Activated CD4-positive, alpha-beta T cell treated with anti-CD3 and anti-CD28 coated beads, Interleukin-2, amount 50 U/mL, for 24 hours (primary cell): ENCODE measurements at places on chromosomes 13 and 19.

GRCh38 chr13:32124743-32125142 lies 93.2 kb downstream of the FRY start:
- no peak for DNase-seq

DNA sequence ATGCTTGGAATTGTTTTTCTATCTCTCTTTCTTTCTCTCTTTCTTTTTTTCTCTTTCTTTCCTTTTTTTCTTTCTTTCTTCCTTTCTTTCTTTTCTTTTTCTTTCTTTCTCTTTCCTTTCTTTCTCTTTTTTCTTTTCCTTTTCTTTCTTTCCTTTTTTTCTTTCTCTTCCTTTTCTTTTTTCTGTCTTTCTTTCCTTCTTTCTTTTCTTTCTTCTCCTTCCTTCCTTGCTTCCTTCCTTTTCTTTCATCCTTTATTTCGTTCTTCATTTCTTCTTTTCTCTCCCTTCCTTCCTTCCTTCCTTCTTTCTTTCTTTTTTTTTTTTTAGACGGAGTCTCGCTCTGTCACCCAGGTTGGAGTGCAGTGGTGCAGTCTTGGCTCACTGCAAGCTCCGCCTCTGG lies 1.9 kb upstream of the MEX3D start:
- DNase-seq: no peak

DNA sequence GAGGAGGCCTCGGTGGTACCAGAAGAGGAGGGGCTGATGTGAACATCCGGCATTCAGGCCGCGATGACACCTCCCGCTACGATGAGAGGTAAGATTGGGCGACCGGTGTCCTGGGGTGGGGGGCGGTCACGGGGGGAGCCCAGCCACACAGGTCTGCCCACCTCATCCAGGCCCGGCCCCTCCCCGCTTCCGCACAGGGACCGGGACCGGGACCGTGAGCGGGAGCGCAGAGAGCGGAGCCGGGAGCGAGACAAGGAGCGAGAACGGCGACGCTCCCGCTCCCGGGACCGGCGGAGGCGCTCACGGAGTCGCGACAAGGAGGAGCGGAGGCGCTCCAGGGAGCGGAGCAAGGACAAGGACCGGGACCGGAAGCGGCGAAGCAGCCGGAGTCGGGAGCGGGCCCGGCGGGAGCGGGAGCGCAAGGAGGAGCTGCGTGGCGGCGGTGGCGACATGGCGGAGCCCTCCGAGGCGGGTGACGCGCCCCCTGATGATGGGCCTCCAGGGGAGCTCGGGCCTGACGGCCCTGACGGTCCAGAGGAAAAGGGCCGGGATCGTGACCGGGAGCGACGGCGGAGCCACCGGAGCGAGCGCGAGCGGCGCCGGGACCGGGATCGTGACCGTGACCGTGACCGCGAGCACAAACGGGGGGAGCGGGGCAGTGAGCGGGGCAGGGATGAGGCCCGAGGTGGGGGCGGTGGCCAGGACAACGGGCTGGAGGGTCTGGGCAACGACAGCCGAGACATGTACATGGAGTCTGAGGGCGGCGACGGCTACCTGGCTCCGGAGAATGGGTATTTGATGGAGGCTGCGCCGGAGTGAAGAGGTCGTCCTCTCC lies 6.3 kb upstream of the LIN7B start:
- no peak for DNase-seq

GRCh38 chr13:40120781-40121180 lies 465.3 kb downstream of the COG6 start:
- DNase-seq: no peak

DNA sequence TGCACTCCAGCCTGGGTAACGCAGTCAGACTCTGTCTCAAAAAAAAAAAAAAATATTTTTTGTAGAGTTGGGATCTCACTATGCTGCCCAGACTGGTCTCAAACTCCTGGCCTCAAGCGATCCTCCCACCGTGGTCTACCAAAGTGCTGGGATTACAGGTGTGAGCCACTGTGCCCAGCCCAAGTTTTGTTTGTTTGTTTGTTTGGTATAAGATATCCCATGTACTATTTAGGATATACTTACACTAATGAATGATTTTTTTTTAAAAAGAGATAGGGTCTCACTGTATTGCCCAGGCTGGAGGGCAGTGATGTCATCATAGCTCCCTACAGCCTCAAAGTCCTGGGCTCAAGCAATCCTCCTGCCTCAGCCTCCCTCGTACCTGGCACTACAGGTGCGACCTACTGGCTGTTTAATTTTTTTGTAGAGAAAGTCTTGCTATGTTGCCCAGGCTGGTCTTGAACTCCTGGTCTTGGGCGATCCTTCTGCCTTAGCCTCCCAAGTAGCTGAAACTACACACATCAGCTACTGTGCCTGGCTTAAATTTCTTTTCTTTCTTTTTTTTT lies 24.0 kb downstream of the TLE6 start:
- no peak for DNase-seq

DNA sequence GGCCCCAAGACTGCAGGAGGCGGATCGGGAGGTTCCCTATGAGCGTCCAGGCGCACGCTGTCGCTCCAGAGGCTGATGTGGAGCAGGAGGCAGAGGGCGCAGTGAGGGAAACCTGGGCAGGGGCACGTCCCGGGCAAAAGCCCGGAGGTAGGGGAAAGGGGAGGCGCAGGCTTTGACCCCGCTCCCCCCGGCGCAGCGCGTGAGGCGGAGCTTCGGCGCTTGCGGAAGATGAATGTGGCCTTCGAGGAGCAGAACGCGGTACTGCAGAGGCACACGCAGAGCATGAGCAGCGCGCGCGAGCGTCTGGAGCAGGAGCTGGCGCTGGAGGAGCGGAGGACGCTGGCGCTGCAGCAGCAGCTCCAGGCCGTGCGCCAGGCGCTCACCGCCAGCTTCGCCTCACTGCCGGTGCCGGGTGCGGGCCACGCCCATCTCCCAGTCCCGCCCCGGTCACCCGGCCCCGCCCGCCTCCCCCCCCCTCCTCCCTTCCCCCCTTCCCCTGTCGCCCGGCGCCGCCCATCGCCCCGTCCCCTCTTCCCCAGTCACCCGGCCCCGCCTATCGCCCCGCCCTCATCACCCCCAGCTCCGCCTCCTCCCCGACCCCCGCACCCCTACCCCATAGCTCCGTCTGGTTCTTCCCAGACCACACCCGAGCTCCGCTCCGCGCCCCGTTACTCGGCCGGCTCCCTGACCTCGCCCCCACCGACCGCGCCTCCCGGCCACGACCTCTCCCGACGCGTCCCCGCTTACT lies 4.1 kb downstream of the HMG20B start:
- DNase-seq: no peak

DNA sequence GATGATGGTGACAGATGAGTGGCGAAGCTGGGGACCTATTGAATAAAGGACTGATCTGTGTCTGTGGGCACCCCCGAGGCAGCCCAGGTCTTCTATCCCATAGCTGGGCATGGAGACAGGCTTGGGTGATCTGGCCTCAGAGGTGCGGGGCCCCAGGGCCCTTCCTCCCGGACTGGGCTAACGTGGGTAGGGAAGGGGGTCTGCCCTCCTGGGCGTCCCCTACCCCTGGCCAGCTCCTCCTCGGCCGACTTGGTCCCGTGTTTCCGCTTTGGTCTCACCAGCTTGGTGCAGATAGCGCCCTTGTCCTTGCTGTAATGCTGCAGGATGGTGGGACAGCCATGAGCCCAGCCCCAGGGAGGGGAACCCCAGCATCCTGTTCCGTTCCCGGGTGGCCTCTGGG lies 3.3 kb downstream of the MATK start:
- no peak for DNase-seq

- no peak for DNase-seq
Measured at GRCh38 chr13:79502859-79503468, 22.0 kb downstream of the NDFIP2 start.

GRCh38 chr13:41520016-41520659 lies 62.8 kb downstream of the RGCC start:
- no peak for DNase-seq

GRCh38 chr13:77056382-77056781 lies 29.4 kb upstream of the FBXL3 start:
- no peak for DNase-seq

- peak; percentile 43 for DNase-seq
Measured at GRCh38 chr19:7705387-7706187, 3.7 kb upstream of the FCER2 start.

DNA sequence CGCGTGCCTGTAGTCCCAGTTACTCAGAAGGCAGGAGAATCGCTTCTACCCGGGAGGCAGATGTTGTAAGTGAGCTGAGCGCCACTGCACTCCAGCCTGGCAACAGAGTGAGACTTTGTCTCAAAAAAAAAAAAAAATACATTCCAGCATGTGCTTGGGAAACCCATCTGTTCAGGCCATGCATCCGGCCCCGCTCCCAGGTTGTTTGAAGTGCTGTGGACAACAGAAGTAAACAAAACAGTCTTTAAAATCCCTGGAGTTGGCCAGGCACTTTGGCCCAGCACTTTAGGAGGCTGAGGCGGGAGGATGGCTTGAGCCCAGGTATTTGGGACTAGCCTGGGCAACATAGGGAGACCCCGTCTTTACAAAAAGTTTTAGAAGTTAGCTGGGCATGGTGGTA lies 3.2 kb upstream of the PTPRS start:
- DNase-seq: no peak

DNA sequence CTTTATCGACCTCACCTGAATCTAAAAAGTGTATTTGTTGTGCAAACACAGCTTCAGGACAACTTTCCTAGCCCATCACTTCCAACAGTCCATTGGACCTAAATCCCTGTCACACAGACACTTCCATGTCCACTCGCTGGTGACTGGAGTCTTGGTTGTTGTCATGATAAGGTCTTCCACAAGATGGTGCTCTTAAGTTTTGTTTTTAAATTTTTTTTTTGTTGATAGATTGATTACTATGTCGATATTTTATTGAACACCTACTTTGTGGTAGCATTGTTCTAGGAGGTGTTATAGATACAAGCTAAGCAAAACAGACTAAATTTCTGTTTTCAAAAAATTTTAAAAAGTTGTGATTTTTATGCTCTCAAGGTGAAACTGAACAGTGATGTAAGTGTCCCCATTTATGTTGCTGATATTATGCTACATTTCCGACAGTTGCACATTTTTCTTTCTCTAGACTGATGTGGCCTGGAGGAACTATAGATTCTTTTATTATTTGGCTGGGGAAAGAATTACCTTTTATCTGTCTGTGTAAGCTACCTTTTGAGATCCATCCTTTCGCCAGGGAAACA lies 8.1 kb upstream of the ERICH6B start:
- no peak for DNase-seq

GRCh38 chr19:31258211-31259052 lies 90.8 kb downstream of the TSHZ3 start:
- DNase-seq: no peak

GRCh38 chr13:30748717-30749116 lies 13.4 kb downstream of the ALOX5AP start:
- no peak for DNase-seq

GRCh38 chr13:108276060-108276459 lies 6.5 kb downstream of the TNFSF13B start:
- no peak for DNase-seq

DNA sequence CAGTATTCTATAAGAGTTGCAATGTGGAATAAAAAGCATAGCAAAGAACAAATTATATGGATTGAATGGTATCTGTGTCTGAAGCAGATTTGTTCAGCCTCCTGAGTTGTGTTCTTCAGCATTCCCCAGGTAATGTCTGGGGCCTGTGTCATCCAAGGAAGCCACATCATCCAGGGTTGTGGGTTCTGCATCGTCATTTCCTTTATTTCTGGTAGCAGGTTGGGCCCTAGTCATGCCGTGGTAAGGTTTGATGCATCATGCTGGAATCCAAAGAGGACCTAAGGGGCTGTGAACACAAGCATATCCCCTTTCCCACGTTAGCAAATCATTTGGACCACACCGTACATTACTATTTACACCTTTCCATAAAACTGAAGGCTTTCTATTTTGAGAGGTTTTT lies 131.0 kb upstream of the ZNF91 start:
- no peak for DNase-seq

DNA sequence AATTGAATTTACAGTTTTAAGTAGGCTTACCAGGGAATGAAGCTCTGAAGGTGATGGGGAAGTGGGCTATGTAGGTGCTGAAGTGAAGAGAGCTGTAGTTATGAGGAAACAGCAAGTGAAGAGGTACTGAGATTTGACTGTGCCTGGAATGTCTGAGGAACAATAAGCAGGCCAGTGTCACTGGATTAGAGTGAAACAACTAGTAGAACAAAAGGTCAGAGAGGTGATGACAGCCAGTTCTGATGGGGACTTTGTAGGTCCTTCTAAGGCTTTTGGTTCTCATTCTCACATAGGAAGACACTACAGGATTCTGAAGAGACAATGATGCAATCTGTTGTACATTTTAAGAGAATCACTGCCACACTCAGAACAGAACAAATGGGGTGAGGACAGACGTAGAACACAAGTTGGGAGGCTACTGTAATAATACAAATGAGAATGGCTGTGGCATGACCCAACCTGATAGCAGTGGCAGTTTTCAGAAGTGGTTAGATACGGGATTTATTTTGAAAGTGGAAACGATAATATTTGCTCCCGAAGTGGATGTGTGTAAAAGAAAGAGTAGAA lies 130.8 kb downstream of the MYCBP2 start:
- no peak for DNase-seq

- no peak for DNase-seq
Measured at GRCh38 chr13:40271931-40272775, 394.3 kb downstream of the FOXO1 start.

- no peak for DNase-seq
Measured at GRCh38 chr13:36796052-36796451, 23.0 kb upstream of the RFXAP start.

- no peak for DNase-seq
Measured at GRCh38 chr13:111491021-111491420, 170.6 kb downstream of the TEX29 start.

- DNase-seq: no peak
Measured at GRCh38 chr13:111184458-111185401, 69.6 kb downstream of the ARHGEF7 start.

DNA sequence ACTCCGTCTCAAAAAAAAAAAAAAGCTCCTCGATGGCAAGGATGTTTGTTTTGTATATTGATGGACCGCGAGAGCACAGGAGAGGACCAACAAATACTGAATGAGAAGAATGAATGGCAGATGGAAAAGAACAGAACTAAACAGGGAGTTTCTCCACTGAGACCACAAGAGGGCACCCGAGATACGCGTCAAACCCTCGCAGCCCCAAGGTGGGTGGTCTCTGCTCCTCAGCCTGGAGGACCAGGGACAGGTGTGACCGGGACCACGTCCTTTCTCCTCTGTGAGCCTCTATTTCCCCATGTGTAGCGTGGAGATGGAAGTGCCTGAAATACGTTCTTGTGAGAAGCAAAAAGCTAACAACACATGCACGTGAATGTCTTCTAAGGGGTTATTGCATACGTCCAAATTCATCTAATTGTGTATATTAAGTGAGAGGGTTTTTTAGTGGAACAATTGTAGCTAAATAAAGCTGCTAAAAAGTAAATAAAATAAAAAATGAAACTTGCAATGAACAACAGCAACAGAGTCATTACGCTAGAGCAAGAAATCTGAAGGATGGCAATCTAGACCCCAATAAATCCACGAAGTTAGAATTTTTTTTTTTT lies 8.3 kb upstream of the CDC42EP5 start:
- DNase-seq: peak; percentile 35

- no peak for DNase-seq
Measured at GRCh38 chr19:54256250-54257115, 590 bp downstream of the LILRB5 start.

GRCh38 chr19:12364391-12365235 lies 870 bp downstream of the ZNF442 start:
- no peak for DNase-seq

- DNase-seq: peak; percentile 63
Measured at GRCh38 chr19:45423589-45424190, at the start of gene ERCC1. TSS of gene ERCC1 (minus strand) at chr19:45423917. CDS start at chr19:45423374, 543 bp downstream.
